GM12865 (cell line): ENCODE measurements at places on chromosomes 1 and 21.

- no peak for DNase-seq
Measured at GRCh38 chr1:69511426-69512192, 56.1 kb upstream of the LRRC7 start.

- DNase-seq, result peak; percentile 70
Measured at GRCh38 chr1:54356680-54357147, 49.5 kb downstream of the SSBP3 start.

DNA sequence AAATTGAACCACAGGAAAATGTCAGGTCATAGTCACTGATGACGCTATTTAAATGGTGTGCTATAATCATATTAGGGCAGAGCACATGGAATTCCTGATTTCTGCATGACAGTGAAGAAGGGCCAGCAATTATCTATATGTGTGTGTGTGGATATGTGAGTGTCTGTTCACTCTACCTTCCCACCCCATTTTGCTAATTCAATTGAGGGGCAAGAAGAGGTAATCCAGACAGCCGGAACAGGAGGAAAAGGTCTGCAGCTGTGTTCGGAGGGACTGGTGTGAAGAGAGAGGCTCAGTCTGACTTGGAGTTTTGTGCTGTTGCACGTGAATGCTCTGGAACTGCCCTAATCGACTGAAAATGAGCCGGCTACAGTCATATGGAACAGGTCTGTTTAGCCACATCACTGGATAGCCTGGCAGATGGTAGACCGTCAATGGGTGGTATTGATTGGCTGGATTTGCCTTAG is 5.1 kb upstream of the ELAVL4 start:
- no peak for DNase-seq

DNA sequence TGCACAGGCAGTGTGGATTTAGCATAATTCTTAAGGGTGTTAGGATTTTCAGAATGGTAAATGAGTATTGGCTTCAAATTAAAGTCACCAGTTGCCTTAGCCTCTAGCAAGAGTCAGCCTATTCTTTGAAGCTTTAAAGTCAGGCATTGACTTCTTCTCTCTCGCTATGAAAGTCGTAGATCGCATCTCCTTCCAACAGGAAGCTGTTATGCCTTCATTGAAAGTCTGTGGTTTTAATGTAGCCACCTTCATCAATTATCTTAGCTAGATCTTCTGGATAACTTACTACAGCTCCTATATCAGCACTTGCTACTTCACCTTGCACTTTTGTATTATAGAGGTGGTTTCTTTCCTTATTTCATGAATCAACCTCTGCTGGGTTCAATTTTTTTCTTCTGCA is 320.2 kb downstream of the PTPRC start:
- DNase-seq, result no peak

DNA sequence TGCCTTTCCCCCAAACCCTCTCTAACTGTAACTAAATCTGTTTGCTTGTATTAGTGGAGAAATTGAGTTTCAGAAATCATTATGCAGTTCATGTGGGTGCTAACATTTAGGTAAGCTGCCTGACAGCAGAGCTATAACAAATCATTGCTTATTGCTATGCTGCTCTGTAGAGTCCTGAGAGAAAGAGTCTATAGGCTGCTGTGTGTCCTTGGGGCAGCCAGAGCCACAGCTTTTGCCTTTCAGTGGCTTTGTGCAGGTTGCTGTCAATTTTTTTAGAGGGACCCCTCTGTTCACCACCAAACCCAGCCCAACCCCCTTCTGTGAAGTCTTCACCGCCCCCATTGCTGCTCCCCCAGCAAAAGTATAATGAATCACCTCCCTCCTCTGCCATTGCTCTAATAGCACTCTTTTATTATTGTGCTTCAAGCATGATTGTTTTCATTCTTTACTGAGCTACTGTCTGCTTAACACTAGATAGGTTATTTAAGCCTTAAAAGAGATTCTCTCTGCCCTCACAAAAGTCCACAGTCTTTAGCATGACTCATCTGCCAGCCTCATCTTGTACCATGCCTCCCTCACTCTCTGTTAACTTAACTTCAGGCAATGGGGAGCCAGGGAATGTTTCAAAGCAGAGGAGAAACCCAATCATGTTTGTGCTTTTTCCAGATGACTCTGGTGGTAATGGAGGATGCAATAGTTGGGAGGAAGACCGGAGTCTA is 38.6 kb downstream of the DIRAS3 start:
- DNase-seq, result no peak

DNA sequence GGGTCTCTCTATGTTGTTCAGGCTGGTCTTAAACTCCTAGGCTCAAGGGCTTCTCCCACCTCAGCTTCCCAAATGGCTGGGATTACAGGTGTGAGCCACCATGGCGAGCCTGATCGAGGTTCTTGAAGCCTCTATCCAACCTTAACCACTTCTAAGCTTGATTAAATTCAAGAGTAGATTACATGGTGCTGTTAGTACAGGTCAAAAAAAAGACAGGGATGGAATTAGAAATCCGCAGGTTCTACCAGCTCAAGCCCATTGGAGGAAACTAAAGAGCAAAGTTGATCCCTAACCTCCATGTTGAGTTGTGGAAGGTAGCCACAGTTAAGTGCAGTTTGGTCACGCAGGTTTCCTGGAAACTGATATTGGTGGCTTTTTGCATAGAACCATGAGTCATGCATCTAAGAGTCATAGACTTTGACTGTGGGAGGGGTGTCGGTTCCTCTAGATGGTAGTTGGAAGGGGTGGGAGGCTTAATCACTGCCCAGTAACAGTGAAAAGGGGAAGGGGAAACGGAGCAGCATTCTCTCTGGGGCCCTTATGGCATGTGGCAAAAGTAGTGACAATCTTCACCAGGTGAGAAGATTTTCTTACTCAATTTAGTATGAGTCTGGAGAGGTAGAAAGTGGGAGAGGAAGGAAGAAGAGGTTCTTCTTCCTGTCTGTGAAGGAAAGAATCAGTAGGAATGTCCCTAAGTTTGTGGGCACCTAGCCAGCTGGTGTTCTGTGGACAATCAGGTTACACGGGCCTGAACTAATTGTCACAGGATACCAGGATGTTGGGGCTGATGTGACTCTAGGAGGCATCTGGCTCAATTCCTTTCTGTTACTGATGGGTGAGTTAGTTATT is 7.0 kb downstream of the CD53 start:
- peak; percentile 74 for DNase-seq

GRCh38 chr1:116910379-116911187 is 867 bp downstream of the PTGFRN start:
- peak; percentile 26 for DNase-seq

DNA sequence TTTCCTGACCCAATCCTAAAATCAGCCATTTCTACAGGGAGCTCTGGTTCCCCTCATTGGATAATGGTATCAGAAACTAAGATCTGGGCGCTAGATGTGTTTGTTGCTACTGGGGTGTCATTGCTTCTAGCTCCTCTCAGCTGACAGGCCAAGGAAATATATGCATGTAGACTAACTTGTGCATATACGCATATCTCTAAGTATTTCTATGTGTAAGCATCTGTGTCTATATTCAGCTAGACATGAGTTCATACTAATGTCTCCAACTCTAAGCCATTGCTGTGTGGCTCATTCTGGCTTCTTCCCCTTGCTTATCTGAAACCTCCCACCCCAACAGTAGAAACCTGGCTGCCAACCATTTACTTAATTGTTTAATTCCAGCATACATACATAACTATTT is 130.3 kb upstream of the MAGI3 start:
- DNase-seq, result no peak
